ENCODE measurements at places on chromosomes 6 and 20. TPM values are rescaled to one million over a fixed set of nuclear protein-coding genes. Genes with fewer than 3 reads are reported as not detected.
A peak's percentile ranks its signal among the peaks of the same experiment; 100 is the strongest.

The CDC40 gene
- total RNA-seq, result 22.5 TPM

The HLA-DPA1 gene
- 41.3 TPM for total RNA-seq

DNA sequence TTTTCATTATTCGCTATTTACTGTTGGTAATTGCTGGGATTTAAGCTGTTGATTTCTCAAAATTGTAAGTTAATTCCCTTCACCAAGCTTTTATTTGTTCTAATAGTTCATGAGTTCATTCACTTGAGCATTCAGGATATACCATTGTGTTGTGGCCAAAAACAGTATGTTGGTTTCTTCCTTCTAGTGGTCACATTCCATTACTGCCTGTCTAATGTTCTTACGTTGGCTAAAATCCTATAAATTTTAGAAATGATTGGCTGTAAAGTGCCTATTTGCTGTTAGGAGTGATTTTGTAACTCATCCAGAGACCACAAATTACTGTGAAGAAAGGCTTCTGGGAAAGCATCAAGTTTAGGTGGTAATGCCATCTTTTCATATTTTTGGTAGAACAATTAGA lies 76.3 kb downstream of the FARS2 start:
- no peak for DNase-seq

The STX11 gene
- 5.3 TPM for total RNA-seq

DNA sequence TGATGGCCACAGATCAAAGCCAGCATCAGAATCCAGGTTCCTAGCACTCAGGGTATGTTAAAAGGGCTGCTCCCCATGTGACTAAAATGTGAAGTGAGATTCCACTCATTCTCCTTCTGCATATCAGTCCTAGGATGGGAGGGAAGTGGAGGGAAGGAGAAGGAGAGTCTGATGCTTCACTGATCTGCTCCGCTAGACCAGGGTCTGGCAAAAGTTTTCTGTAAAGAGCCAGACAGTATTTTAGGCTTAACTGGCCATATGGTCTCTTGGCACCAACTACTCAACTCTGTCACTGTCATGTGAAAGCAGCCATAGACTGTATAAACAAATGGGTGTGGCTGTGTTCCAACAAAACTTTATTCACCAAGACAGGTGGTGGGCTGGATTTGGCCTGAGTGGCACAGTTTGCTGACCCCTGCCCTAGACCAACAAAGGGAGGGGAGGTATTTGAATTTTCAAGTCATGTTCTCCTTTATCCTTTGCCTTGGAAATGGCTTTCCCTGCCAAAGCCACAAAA lies 22.6 kb downstream of the GHRH start:
- peak; percentile 21 for DNase-seq

- DNase-seq, result no peak
Observed at GRCh38 chr6:12401200-12401599, 111.0 kb downstream of the EDN1 start.

- no peak for DNase-seq
Observed at GRCh38 chr6:161211380-161212035, 62.4 kb downstream of the AGPAT4 start.

Data from sigmoid colon (tissue), 7 donors.